ENCODE measurements at places on chromosomes 11 and 22.

DNA sequence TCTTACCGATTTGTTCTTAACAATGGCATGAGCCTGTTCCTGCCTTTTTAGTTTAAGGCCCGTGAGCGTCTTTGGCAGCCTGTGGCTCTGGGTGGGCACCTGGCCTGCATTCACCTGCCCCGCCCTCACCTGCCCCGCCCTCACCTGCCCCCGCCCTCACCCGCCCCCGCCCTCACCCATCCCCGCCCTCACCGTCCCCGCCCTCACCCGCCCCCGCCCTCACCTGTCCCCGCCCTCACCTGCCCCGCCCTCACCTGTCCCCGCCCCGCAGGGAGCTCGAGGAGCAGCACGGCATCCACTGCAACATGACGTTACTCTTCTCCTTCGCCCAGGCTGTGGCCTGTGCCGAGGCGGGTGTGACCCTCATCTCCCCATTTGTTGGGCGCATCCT lies 14.2 kb downstream of the GATD1 start:
- DNase-seq, result no peak

DNA sequence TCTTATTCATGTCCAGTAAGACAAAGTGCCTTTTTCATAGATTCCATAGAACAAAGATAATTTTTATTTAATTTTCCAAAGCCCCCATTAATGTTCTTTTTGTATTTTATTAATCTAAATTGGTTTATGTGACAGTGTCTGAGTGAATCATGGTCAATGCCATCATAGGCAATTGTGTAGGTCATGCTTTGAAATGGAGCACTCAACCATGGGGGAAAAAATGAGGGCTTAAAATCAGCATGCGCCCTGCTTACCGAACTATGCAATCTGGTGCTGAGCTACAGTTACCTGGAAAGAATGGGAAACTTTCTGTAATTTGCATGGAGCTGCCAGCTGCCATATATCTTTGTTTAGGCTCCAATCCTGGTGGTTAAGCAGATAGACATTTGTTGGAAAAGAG lies 28.4 kb upstream of the RAB38 start:
- DNase-seq, result no peak

GRCh38 chr11:10575346-10576034 lies 7.0 kb upstream of the LYVE1 start:
- DNase-seq, result no peak

GRCh38 chr11:35308157-35308556 lies 111.2 kb downstream of the SLC1A2 start:
- DNase-seq, result no peak

DNA sequence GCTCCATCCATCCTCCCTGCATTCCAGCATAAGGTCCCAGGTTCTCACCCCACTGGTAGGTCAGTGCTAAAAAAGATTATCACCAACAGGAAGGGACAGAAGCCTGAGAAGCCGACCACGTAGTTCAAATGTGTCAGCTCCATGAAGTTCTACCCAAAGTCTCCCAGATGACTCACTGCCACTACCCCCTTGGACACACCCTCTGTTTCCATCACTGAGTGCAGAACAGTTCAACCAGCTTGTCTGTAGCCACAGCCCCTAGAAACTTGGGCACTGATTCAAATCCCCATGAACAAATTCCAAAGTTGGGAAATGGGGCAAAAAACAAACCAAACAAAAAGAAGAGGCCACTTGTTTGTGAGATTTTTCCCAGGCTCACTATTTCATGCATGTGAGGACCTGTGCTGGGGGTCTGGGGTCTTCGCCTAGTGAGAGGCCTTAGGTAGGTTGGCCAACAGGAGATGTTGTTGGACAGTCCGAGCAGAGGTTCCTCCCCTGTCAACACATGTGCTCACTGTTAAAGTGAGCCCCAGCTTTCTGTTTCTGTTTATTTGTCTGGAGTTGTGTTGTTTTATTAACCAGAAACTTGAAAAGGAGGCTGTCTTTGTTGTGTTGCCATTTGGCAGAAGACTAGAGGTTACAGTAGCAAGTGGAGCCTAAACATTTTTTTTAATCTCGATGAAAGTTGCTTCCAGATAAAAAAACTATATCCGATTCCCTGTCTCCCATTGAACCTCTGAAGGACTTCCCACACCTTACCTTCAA lies 24.2 kb upstream of the FLI1 start:
- DNase-seq, result no peak

DNA sequence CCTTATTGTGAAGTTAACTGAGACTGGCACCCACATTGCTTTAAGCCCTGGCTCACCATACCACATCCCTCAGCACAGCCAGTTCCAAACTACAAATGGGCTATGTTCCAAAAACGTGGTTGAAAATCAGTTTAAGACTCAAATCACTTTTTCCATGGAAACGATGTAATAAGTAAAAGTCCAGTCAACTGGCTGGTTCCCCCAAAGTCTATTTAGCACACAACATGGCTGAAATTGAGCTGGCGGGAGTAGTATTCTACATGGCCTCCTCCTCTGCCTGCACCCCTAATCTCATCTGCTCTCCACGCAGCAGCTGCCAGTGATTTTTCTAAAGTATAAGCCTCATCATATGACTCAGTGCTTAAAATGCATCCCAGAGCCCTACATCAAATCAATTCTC lies 40.9 kb upstream of the BIRC3 start:
- no peak for DNase-seq

- no peak for DNase-seq
These were observed 1091.9 kb upstream of the TENM4 start for GRCh38 chr11:80532633-80533232.

- no peak for DNase-seq
These were observed 3.8 kb upstream of the GGA1 start for GRCh38 chr22:37604875-37605274.

- DNase-seq, result no peak
These were observed 161.7 kb upstream of the CADM1 start for GRCh38 chr11:115665958-115666357.

GRCh38 chr11:33699515-33700062 lies 1.0 kb downstream of the C11orf91 start:
- no peak for DNase-seq

- DNase-seq, result no peak
These were observed 197.8 kb downstream of the MAML2 start for GRCh38 chr11:96145163-96145585.

- DNase-seq, result no peak
These were observed 21.2 kb downstream of the DAGLA start for GRCh38 chr11:61701242-61701886.

GRCh38 chr11:74826901-74827300 lies 78.3 kb downstream of the RNF169 start:
- DNase-seq, result no peak

- DNase-seq, result no peak
These were observed 793.6 kb downstream of the DLG2 start for GRCh38 chr11:84833488-84834088.

GRCh38 chr22:34696557-34696956 lies 369.4 kb upstream of the ISX start:
- no peak for DNase-seq

DNA sequence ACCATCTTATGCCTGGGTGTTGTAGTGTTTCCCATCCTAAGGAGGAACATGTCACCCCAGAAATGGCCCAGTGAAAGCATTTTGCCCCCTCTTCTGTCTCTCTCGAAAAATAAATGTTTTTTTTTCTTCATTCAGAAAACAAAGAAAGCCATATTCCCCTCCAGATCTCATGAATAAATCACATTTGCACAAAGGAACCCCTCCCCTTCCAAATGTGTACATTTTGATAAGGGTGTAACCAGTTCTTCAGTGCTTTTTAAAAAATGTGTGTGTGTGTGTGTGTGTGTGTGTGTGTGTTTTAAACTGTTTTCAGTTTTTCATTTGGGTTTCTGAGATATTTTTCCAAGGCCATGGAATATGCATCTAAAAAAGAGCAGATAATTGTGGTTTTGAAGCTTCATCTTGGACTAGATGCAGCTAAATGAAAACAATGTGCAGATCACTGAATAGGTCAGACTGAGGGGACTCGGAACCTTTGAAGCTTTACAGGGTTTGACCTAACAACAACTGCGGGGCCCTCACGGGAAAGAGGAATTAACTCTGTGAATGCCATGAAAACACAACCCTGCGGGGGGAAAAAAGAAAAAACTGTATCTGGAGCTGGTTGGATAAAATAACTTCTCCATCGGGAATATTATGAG lies 76.4 kb downstream of the YAP1 start:
- peak; percentile 77 for DNase-seq

DNA sequence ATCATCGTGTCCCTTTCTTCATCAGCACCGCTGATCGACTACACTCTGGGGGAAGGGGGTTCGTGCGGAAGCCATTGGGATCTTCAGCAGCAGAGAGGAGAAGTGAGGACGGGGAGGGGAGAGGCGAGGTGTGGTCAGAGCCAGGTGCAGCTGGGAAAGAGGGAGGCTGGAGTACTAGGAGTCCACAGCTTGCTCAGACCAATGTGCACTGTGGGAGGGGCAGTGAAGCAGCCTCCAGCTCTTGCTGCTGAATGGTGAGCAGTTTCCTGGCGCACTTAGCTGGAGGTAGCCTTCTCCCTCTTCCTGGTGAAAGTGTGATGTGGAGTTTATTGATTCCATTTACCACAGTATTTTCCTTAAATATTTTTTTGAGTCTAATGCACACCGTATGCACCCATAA lies 99.0 kb upstream of the NECTIN1 start:
- DNase-seq, result no peak

Measured in smooth muscle cell of the brain vasculature (primary cell).